ENCODE measurements at places on chromosomes 5 and 9.

DNA sequence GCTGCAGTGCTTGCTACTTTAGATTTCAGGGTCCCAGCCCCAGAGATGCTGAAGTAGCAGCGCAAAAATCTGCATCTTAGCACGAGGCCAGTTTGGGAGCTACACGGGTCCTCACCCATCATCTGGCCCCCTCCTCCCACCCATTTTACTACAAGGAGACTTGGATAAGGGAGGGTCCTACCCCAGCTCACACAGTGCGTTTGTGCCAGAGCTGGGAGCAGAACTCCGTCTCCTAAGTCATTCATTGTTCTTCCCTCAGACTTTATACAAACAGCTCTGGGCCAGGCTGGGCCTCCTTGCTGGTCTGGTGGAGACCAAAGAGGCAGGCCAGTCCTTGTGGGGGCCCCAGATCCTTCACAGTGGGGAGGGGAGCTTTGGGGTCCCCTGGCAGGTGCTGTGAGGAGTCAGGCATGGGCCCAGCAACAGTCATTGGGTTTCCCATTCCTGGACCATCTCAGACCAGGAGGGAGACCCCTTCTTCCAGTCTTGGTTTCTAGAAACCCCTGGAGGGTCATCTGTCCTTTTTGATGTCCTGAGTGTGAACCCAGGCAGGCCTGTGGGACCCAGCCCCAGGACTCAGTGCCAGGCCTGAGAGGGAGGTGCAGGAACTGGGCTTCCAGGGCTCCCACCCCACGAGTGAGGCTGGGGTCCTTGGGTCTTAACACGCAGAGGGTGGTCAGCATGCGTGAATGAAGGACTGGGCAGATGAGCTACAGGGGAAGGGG, 2.3 kb upstream of the IL17B start:
- no peak for DNase-seq

DNA sequence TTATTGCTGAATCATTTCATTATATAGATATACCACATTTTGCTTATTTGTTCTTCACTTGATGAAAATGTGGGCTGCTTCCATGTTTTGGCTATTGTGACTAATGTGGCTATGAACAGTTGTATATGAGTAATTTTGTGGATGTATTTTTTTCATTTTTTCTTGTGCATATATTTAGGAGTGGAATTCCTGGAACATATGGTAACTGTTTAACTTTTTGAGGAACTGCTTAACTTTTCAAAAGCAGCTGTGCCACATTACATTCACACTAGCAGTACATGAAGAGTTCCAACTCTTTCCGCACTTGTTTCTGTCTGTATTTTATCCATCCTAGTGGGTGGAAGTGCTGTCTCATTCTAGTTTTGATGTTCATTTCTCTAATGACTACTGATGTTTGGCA, 67.8 kb downstream of the JAK2 start:
- no peak for DNase-seq

- peak; percentile 98 for DNase-seq
These were observed 43.4 kb upstream of the EXOC3 start for GRCh38 chr5:399296-400281.

- DNase-seq = no peak
These were observed 293.6 kb downstream of the ACTL7B start for GRCh38 chr9:108562176-108562575.

- DNase-seq = no peak
These were observed 50.9 kb downstream of the SUSD1 start for GRCh38 chr9:112124156-112124555.

- no peak for DNase-seq
These were observed 212.4 kb upstream of the DMRT1 start for GRCh38 chr9:629146-629545.

DNA sequence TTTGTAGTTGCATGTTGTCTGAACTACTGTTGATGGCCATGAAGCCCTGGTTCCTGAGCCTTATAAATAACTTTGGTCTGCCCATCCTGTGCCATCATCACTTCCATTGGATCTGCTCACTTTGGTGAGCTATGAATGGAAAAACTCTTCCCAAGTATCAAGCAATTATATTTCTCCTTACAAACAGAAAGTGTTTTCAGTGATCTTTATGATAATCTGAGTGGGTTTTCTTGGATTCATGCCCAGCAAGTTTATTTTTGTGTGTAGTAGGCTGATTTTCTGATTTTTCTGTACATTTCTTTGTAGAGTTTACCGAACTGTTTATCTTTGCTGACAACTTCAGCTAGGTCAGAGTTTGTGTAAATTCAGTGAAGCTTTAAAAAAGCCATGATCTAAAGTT, 31.0 kb downstream of the CAMK4 start:
- DNase-seq = no peak
